Left renal cortex interstitium (tissue), 4 donors: ENCODE measurements at places on chromosomes 12 and 14. TPM values are rescaled to one million over a fixed set of nuclear protein-coding genes. Genes with fewer than 3 reads are reported as not detected.

GRCh38 chr12:86723326-86723725, 467.1 kb upstream of the MGAT4C start:
- DNase-seq = no peak

- DNase-seq = no peak
Measured at GRCh38 chr12:25840678-25841465, 117.6 kb upstream of the RASSF8 start.

Gene VRTN
- polyA plus RNA-seq = not detected

DNA sequence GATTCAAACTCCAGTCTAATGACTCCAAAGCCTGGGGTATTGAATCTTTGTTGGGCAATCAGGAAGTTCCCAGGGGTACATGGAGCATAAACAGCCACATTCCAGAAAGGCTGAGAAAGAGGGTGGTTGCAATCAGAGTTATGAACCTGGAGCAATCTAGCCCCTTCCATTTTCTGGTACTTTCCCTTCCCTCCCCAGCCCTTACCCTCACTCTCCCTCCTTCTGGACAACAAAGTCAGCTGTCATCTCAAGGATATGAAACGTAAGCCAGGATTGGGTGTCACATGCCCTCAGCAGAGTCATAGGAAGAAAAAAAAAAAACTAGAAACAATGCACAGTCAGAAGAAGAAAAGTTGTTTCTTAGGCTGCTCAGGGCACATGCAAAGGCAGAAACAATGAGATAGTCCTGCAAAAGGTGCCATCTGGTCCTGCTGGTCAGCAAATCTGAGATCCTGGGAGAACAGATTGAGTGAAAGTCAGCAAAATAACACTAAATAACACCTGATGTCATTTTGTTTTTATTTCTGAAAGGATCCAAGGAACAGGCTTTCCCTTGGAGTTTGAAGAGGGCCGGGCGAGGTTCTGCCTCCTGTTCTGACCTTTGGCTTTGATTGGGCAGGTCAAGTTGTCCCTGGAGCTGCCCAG, 27.1 kb downstream of the TMEM229B start:
- no peak for DNase-seq

Gene NAV3
- polyA plus RNA-seq = 8.7 TPM

Gene CLEC7A
- polyA plus RNA-seq = 3.6 TPM

DNA sequence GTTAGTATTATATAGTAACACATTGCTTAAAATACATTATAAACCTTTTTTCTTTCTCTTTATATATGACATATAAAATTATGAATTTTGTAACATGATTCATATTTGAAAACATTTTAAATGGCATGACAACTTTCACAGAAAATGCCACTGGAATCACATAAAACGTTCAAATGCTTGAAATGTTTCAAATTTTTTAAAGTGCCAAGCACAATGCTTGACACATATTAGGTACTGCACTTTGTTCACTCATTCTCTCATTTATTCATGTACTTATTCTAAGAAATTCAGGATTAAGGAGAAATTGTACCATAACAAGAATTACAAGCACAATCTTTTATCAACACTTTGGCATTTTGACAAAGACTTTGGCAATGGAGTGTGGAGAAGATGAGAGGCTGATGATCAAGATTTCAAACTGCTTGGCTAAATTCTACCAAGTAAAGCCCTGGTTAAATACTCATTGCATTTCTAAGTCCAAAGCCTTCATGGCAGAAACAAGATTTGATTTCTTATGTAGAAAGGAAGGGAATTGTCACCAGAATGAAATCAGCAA, 232.2 kb downstream of the C12orf50 start:
- no peak for DNase-seq

- no peak for DNase-seq
Measured at GRCh38 chr12:27463511-27464219, 17.1 kb downstream of the SMCO2 start.

DNA sequence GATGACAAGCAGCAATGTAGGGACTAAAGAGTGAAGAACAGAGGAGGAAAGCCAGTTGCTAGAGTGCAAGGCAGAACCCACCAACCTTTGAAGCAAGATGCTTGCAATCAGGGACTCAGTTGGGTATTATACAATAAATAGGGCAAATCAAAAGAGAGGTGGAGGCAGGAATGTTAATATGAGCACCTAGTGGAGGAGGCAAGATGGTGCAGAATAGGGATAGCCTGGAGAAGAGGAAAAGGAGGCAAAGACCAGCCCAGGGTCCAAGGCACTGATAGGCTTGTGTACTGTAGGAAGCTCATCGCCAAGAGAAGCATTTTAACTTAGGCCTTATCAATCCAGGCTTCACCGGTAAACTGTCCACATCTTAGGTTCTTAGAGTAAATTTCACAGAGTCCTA, 137.2 kb downstream of the ARMH4 start:
- no peak for DNase-seq

- DNase-seq = peak; percentile 14
Measured at GRCh38 chr14:90091393-90091792, 29.6 kb downstream of the KCNK13 start.

DNA sequence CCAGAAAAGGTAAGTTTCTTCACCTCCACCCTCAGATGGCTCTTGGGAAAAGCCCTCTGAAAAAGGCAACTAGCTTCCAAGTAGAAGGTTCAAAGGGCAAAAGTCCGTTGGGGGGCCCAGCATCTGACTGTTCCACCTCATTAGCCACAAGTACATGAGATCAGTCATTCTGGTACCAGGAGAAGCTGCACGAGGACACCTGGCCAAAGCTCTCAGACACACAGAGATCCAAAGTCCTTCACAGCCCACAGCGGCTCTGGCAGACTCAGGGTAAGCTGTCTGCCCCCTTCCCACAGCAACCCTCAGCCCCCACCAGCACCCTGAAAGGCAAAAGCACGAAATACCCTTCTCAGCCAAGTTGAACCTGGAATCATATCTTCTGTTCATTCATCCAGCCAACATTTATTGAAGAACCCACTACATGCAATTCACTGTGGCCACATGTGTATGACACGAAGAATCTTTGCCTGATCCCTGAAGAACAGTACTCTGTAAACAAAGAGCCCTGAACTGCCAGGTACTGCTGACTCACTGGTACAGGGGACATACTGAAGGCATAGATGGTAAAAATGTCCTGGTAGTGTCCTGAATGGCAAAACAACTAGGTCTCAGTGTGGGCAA, 19.0 kb downstream of the SLC7A7 start:
- DNase-seq = no peak

Gene CCDC197
- polyA plus RNA-seq = not detected

Gene LUM
- 34.2 TPM for polyA plus RNA-seq

Gene RGS6
- 1.4 TPM for polyA plus RNA-seq

GRCh38 chr12:129771238-129771637, 132.6 kb downstream of the TMEM132D start:
- no peak for DNase-seq

DNA sequence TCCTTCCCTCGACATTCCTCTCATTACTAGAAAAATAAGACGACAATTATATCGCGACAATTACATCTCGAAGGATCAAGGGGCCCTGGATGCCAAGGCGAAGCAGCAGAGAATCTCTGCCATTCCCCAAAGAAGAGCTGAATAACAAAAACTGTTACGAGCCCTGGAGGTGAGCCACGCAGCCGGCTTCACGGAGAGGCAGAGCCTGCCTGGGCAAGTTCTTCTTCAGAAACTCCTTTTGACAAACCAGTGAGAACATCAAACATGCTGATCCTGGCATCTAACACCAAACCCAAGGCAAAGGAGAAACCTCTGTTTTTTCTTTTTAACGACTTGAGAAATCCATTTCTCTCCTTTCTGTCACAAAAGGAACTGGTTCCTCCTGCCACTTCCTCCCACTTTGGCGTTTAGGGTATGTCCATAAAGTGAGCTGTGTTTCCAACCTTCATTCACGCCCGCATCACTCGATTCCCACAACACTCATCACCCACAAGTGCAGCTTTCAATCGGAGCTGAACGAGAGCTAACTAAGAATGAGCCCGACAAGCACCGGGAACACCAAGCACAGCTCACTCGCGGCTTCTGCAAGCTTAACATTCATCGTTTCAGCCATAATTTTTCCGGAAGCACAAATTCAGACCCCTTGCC, 21.5 kb downstream of the CCDC88C start:
- DNase-seq = no peak

Gene LRCOL1
- 5.1 TPM for polyA plus RNA-seq

DNA sequence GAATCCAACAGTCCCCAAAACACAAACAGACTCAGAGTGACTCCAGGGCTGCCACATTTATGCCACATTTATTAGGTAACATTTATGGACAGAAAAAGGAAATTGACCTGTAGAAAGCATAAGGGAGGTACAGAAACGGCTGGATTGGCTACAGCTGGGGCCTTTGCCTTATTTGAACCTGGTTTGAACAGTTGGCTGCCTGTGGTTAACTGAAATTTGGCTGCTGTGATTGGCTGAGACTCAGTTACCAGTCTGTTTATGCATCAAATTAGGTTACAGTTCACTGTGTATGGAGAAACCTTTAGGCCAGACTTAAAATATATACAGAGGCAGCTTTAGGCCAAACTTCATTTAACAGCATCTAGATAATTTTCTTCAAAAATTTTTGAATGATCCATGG, 27.8 kb upstream of the PCNX1 start:
- no peak for DNase-seq

DNA sequence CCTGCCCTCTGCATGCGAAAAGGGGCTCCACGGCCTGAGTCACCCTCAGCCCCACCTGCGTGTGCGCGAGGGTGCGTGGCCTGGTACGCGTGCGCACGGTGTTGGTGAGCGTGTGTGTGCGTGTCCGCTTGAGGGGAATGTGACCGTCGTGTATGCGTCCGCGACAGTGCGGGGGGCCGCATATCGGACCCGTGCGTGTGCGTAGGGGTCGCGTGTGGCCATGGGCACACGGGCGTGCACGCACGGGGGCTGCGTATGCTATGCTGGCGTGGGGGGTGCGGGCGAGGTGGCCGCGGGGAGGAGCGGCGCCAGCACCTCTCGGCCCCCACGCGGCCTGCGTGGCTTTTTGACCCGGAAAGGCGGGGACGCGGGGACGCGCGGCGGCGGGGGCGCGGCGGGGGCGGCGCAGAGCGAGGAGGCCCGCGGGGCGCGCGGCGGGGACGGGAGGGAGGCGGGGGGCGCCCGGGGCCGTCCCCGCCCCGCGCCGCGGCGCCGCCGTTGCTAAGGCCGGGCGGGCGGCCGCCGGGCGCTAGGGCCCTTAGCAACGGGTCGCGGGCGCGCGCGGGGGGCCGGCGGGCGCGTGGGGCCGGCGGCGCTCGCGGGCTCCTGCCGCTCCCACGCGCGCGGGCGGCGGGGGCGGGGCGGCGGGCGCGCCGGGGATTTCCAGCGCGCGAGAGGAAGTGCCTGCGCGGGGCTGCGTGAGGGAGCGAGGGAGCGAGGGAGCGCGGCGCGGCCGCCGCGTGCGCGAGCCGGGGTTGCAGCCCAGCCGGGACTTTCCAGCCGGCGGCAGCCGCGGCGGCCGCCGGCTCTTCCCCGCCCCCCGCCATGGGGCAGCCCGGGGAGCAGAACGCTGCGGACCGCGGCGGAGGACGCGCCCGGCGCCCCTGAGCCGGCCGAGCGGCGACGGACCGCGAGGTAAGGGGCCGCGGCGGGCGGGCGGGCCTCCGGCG, at the start of gene TRAF3:
TSS of gene TRAF3 (plus strand) at position 689 of the 950 bp plus-strand sequence. CDS start 92,753 bp downstream, outside the sequence.
- DNase-seq = no peak

Gene TAS2R10
- polyA plus RNA-seq = 1.2 TPM

DNA sequence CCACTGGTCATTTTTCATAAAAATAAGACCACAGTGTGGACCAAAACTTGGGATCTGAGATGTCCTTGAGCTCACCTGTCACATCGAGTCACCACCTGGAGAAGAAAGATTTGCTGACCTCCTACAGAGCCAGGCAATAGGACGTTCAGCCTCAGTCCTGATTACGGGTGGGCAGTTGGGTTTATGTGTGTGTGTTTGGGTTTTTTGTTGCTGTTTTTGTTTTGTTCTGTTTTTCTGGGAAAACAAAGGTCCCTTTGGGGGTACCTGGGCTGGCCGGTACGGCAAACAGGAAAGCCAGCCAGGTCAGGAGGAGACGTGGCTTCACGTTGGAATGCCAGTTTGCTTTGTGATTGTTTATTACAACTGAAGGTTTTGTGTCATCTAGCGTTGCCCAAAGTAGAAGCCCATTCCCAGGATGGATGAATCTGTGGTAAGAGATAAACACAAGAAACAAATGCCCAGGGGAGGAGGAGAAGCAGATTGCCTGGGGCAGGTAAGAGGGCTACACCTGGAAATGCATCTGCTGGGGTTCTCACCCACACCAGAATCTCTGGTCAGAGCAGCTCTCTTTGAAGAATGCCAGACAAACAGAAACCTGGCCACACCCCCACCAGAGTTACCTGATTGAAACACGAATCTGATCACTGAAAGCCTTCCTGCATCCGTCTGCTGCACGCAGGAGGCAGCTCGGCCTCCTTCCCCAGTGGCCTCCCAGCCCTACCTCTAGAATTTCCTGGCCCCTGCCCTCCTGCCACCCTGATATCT, 100.1 kb upstream of the DIO3 start:
- no peak for DNase-seq

GRCh38 chr12:19801941-19802340, 362.6 kb downstream of the AEBP2 start:
- no peak for DNase-seq

Gene FOXG1
- 0.06 TPM for polyA plus RNA-seq

Gene SNX6
- 112 TPM for polyA plus RNA-seq

Gene GABARAPL1
- 70.3 TPM for polyA plus RNA-seq

Gene ANKLE2
- polyA plus RNA-seq = 58.1 TPM

Gene KRT82
- not detected for polyA plus RNA-seq

Gene SLC5A8
- 24.3 TPM for polyA plus RNA-seq

Gene CCDC175
- polyA plus RNA-seq = 0.81 TPM

Gene DNAH10
- polyA plus RNA-seq = 4.1 TPM

DNA sequence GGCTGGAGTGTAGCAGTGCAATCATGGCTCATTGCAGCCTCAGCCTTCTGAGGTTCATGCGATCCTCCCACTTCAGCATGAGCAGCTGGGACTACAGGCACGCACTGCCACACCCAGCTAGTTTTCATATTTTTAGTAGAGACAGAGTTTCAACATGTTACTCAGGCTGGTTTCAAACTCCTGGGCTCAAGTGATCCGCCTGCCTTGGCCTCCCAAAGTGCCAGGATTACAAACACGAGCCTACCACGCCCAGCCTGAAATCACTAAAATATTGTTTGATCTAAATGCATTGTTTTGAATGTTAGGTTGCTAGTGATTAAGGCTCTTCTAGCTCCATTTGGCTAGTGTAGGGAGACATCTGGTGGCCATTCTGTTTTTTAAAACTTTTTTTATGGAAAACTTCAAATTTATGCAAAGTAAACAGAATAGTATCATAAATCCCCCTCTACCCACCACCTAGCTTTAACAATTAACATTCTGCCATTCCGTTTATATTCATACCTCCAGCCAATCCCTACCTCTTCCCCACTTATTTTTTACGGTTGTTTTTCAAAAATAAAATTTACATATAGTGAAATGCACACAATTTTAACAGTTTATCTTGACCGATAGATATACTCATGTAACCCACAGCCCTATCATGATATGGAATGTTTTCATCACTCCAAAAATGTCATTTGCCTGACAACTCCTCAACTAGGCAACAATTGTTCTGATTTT, 37.8 kb downstream of the MYO1H start:
- DNase-seq = peak; percentile 42

Gene KCNJ8
- 16.6 TPM for polyA plus RNA-seq

Gene CEP83
- 49.5 TPM for polyA plus RNA-seq

DNA sequence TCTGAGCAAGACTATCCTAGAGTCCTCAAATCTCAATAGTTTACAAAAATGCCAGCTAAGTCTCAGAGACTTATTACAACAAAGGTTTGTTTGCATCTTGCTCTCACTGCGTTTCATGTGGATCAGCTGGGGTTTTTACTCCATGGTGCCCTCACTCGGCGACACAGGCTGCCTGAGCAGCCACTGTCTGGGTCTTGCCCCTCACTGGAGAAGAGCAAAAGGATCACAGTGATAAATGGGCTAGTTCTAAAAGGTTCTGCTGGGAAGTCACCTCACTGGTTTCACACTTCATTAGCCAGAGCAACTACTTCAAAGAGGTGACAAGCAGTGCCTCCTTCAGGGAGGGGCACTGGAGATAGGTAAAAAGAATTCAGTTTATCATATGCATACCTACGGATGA, 392.0 kb downstream of the RPL10L start:
- DNase-seq = no peak
